ENCODE measurements at places on chromosomes 2 and 18. TPM values are rescaled to one million over a fixed set of nuclear protein-coding genes. Genes with fewer than 3 reads are reported as not detected.

GRCh38 chr18:14092625-14093306 lies 39.5 kb downstream of the ZNF519 start:
- DNase-seq: no peak

DNA sequence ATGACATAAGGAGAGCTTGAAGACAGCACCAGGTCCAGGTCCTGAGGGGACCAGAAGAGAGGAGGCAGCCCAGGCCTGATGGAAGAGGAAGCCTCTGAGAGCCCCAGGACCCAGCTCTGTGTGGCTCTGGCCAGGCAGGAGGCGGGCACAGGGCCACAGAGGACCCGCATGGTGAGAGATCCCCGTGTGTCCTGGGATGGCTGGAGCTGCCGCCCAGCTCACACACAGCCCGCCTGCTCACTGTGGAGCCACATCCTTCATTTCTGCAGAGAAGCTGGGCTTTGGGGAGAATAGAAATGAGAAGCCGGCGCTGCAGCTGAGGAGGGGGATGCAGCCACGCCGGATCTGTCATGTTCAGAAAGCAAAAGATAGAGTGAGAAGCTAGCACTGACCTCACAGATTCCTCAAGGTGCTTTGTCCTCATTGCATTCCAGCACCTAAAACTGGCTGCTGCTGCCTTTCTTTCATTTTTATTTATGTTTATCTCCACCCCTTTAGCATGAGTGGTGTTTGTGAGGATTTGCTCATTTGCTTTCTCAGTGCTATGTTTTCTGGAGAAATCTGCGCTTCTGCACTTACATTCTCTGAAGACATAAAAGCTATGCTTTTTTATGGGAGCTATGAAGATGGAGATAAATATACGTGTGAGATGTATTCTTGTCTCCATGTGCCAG lies 307.6 kb upstream of the MYT1L start:
- no peak for DNase-seq

- DNase-seq: no peak
Measured at GRCh38 chr2:129929321-129930290, 49.9 kb upstream of the RAB6C start.

GRCh38 chr2:58896638-58897037 lies 655.5 kb upstream of the FANCL start:
- no peak for DNase-seq

DNA sequence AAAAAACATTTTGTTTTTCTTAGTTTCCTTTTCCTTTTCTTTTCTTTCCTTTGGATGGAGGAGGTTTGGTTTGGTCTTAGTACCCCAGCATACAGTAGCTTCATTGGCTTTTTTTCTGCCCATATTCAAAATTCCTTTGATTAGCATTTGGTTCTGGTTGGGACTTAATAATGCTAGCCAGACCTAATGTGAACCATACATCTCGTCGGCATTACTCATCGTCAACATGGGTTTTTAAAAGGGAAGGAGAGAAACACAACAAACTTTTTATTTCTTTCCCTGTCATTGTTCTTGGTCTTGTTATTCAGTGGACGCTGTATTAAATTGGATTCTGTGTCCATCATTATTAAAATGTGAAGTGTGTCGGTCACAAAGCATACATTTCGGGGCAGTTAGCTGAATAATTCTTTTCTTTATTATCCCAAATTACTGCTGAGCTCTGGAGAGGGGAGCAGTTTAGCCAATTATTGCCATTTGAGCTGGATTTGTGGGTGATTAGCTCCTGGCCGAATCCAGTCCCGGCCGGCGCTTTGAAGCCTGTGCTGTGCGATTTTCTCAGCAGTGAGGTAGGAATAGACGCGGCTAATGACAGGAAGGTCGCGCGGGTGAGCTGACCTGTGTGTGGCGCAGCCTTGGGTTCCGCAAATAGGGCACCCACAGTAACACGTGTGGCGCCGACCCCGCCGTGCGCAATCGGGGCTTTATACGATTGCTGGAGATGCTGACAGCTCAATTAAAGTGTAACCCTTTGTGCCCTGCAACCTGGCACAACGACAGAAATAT lies 303.3 kb downstream of the GBX2 start:
- no peak for DNase-seq

- DNase-seq: no peak
Measured at GRCh38 chr18:8991155-8991554, 111.3 kb upstream of the NDUFV2 start.

DNA sequence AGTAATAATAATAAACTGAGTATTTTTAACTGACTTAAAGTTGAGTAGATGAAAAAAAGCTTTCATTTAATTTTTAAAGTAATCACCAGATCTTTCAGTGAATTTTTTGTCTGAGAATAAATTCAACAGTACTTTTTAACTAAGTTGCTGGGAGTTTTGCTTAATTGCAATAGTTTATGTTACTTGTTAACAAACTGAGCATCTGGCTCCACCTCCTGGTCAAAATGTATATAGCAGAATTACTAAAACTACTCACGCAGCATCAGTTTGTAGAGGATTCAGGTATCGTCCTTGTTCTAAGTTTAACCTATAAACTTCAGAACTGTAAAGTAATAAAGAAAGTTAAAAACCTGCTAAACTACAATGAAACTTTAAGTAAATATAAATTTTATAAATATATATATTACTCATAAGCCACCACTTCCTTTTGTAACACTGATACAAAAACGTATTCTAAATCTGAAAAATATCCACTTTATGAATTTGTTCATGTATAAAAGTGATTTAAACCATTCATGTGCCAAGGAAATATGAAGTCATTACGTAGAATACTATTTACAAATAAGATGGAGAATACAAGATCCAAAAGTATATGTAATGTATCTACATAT lies 21.3 kb downstream of the NOL10 start:
- peak; percentile 69 for DNase-seq

GRCh38 chr2:239329284-239329971 lies 71.4 kb downstream of the HDAC4 start:
- DNase-seq: no peak

DNA sequence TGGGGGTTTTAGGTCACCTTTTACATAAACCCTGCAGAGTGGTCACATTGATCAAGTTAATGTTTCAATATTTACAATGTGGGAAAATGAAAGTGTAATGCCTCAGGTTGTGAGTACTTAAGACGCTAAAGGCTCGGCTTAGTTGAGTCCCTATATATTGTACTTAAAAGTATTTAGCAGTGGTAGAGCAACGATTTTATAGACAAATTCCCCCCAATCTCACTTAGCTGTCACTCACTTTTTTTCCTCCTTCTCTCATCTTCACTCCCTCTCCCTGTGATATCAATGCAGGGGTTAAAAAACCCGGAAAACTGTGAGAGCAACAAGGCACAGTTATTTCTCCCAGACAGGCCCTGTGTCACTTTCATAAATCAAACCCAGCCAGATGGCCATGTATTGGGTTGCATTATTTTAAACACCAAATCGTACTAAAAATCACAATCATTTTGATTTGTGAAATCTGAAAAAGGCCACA lies 5.4 kb downstream of the POU3F3 start:
- peak; percentile 24 for DNase-seq

DNA sequence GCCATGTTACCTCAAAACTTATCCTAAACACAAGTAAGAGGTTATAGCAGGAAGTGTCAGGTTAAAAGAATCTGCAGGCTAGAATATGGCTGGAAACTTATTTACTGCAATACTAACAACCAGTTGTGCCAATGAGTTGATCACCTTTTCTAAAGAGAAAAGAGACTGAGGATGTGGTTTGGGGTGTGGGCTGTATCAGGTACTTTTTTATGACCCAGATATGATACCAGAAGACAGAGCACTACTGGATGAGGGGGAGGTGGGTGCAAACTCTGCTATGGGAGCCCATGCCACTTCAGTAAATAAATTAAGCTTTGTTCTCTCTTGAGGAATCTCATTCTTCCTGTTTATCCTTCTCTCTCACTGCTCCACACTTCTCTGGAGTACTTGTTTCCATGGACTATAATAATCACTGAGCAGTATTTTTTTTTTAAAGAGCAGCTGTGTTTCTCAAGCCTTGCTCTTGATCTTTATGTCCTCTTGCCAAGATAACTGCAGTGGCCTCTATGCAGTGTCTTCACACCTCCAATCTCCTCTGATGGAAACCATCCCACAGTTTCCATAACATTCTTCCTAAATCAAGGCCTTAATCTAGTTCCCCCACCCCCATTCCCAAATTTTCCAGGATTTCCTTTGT lies 51.2 kb upstream of the NOSTRIN start:
- no peak for DNase-seq

- DNase-seq: no peak
Measured at GRCh38 chr2:233816334-233816733, 38.0 kb downstream of the HJURP start.

DNA sequence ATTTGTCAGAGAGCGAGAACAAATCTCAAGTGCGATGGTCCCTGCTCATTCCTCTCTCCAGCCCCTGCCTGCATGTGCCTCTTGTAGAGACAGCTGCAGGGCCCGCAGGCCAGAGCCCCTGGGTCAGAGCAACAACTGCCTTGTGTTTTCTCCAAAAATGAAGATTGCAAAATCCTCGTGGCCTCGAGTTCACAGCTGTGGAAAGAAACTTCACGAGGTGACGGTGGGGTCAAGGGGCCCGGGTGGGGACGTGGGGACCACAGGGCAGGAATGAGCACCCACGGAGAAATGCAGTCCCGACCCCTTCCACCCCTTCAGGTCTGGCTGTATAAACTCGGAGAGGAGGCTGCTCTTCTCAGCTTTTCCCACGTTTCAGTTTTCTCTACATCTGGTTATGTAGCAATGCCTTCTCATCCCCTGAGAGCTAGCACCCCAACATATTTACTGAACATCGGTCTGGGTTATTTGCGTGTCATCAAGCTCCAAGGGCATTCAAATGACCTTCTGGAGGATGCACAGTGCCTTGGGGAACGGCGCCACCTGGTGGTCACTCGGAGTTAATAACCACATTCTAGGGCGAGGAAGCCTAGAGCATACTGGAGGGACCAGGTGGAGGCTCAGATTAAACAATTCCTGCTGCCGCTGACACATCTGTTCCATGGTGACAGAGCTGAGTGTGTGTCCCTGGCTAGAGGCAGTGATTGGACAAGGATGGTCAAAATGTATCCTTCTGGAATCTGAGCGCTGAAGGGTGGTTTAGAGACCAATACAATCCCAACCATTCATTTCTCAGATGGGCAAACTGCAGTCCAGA lies 91.4 kb upstream of the CYRIA start:
- DNase-seq: peak; percentile 66

- no peak for DNase-seq
Measured at GRCh38 chr2:85635011-85635410, 19.0 kb downstream of the USP39 start.

GRCh38 chr2:23393722-23394121 lies 8.7 kb downstream of the KLHL29 start:
- DNase-seq: no peak

- no peak for DNase-seq
Measured at GRCh38 chr2:13522917-13523821, 806.4 kb downstream of the TRIB2 start.

DNA sequence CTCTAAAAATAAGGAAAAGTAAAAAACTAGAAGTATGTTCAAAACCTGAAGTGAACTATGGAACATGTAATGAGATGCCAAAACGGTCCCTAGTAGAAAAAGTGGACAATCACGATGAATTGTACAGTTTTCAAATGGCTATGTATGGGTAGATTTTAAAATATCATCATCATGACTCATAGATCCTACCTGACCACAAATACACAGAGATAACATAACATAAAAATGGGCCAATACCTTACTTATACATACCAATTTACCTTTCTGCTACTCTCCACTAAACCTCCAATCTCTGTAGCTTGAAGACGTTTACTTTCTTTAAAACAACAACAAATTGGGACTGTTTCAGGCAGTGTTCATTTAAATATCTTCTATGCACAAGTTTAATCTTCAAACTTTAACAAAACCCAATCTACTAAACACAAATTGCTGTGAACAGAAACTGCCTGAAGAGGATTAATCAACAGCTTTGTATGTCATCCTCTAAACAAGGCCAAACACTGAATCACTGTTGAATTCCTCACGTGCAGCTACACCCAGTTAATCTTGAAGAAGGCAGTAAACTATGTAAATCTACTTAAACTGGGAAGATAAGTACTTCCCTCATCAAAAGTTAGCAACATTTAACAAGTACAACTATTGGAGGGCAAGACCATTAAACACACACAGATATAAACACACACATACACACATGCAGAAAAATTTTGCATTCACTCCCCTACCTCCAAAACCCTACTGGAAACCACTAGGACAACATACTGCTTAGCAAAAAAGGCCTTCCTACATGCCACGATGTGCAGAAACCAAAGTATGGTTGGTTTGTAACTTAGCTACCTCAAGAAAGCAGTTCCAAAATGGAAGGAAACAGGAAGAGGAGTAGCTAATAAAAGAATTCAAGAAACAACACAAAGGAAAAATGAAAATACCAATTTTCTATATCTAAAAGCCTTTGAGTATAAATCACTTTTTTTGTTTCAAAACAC lies 90.3 kb downstream of the RBMS1 start:
- no peak for DNase-seq

DNA sequence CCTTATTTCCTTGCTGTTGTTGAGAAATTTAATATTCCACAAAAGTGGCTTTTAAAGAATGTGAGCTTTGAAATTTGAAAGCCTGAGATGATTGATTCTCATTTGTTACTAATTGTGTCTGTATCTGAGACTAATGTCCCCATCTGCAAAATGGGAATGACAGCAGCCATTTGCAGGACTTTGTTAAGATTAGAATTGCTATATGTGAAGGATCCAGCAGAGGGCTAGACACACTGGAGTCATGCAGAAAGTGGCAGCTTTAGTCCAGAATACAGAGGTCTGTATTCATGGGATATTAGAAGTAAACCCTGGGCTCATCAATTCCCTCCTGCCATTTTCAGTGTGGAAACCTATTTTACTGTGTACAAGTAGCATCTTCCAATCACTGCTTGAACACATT lies 296.5 kb upstream of the GYPC start:
- DNase-seq: no peak

GRCh38 chr2:234802071-234802844 lies 149.6 kb upstream of the SH3BP4 start:
- no peak for DNase-seq

DNA sequence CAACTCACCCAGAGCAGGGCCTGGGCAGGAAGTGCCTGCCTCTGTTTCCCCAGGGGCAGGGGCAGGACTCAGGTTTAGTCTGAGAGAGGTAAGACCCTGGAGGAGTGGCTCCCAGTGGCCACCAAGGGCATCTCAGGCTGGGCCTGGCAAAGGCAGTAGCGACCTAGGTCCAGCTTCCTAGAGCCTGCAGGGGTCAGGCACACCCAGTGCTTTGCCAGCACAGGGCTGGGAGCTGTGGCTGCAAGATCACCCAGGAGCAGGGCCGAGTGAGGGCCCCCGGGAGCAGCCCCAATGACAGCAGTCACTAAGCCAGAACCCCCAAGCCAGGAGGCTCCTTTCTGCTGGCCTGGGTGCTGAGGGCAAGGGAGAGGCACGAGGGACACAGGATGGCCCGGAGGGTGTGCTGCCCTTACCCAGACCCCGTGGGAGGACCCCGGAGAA lies 8.8 kb upstream of the DUSP2 start:
- no peak for DNase-seq

GRCh38 chr2:78147466-78147865 lies 625.3 kb upstream of the LRRTM4 start:
- DNase-seq: no peak

GRCh38 chr2:218748741-218749441 lies 33.1 kb upstream of the CYP27A1 start:
- DNase-seq: no peak

The AQP4 gene
- polyA plus RNA-seq: 0.80 TPM

The ST8SIA5 gene
- 1.0 TPM for polyA plus RNA-seq

The GPR45 gene
- polyA plus RNA-seq: not detected

The CXCR1 gene
- polyA plus RNA-seq: not detected

The FAM98A gene
- polyA plus RNA-seq: 58.5 TPM

The VWA3B gene
- 0.80 TPM for polyA plus RNA-seq

The MAL gene
- 263 TPM for polyA plus RNA-seq

The IL1B gene
- 0.65 TPM for polyA plus RNA-seq

The MTCL1 gene
- polyA plus RNA-seq: 23.8 TPM

The MAP3K19 gene
- 0.73 TPM for polyA plus RNA-seq

Measured in left kidney (tissue), 8 donors.